KG1 (cell line): ENCODE measurements at places on chromosomes 7 and 10.

GRCh38 chr7:45494885-45495284 is 79.3 kb upstream of the ADCY1 start:
- no peak for DNase-seq

GRCh38 chr7:29214056-29214455 is 19.5 kb downstream of the CHN2 start:
- no peak for DNase-seq

GRCh38 chr10:129949891-129950291 is 14.2 kb downstream of the EBF3 start:
- no peak for DNase-seq

- DNase-seq = no peak
These were observed 309.7 kb downstream of the EXOC4 start for GRCh38 chr7:133562621-133563020.

GRCh38 chr7:85328456-85328998 is 141.7 kb upstream of the SEMA3D start:
- no peak for DNase-seq

- no peak for DNase-seq
These were observed 176.8 kb downstream of the PKD1L1 start for GRCh38 chr7:47771336-47771989.

GRCh38 chr10:124450783-124451057 is 885 bp upstream of the NKX1-2 start:
- DNase-seq = no peak

- no peak for DNase-seq
These were observed 167.0 kb downstream of the SGMS1 start for GRCh38 chr10:50456719-50457118.

- no peak for DNase-seq
These were observed 51.1 kb downstream of the ARMC3 start for GRCh38 chr10:22978918-22979317.

GRCh38 chr10:6033954-6034353 is 28.2 kb downstream of the IL2RA start:
- DNase-seq = no peak
